ENCODE measurements at places on chromosomes 6 and 20.

- DNase-seq, result no peak
These were observed 32.8 kb downstream of the KIAA1755 start for GRCh38 chr20:38227420-38228360.

GRCh38 chr6:29011276-29011734, 6.2 kb upstream of the ZNF311 start:
- peak; percentile 65 for DNase-seq

- no peak for DNase-seq
These were observed 448 bp upstream of the RNF114 start for GRCh38 chr20:49935746-49936152.

- no peak for DNase-seq
These were observed 3.0 kb downstream of the SPINT4 start for GRCh38 chr20:45725134-45725533.

DNA sequence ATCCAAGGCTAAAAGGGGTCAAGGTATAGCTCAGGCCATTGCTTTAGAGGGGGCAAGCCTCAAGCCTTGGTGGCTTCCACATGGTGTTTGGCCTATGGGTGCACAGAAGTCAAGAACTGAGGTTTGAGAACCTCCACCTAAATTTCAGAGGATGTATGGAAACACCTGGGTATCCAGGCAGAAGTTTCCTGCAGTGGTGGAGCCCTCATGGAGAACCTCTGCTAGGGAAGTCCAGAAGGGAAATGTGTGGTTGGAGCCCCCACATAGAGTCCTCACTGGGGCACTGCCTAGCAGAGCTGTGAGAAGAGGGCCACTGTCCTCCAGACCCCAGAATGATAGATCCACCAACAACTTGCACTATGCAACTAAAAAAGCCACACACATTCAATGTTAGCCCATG, 678.7 kb upstream of the ADGRB3 start:
- no peak for DNase-seq

DNA sequence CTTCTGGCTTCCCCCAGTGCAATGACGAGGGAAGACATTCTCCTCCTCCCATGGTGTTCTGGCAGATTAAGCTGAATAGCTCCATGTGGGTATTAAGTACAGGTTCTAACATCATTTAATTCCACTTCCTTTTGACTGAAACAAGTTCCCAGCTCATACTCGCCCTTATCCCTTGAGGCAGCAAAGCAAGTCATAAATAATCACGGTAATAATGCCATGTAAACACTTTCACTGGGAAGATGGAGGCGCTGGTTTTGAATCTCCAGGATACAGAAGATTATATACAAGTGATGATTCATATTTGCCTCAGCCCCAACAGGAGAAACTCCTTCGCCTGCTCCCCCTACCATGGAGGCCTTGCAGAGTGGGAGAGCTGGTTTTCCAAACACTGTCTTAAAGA, 141.3 kb downstream of the PXDC1 start:
- peak; percentile 63 for DNase-seq

- DNase-seq, result peak; percentile 58
These were observed 216.8 kb upstream of the DTNBP1 start for GRCh38 chr6:15879371-15880261.

GRCh38 chr20:44733341-44734069, 12.2 kb upstream of the KCNK15 start:
- peak; percentile 80 for DNase-seq

- DNase-seq, result peak; percentile 66
These were observed 32.4 kb upstream of the RPP40 start for GRCh38 chr6:5036269-5036668.

GRCh38 chr6:35258858-35259193, 709 bp upstream of the ZNF76 start:
- DNase-seq, result no peak

GRCh38 chr6:71190809-71191208, 97.8 kb upstream of the OGFRL1 start:
- peak; percentile 59 for DNase-seq

- no peak for DNase-seq
These were observed 160.8 kb downstream of the TBXT start for GRCh38 chr6:166006900-166007301.

DNA sequence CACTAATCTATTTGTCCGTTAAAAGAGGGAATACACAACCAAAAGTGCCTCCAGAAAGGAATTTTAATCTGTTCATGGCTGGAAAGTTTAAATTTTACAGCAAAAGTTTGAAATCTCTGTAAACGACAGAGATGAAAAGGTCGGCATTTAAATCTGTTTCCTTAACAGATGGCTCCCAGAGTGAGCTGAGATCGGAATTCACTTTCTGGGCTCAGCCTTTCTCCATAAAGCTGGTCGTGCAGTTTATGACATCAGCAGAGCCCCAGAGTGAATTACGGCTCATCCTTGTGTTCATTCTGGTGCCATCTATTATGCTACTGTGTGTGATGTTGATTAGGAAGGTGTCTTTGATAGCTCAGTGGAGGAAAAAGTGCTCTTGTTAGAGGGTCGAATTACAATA, 117.6 kb upstream of the ZFP64 start:
- no peak for DNase-seq

GRCh38 chr6:71478834-71479541, 190.4 kb downstream of the OGFRL1 start:
- peak; percentile 97 for DNase-seq

DNA sequence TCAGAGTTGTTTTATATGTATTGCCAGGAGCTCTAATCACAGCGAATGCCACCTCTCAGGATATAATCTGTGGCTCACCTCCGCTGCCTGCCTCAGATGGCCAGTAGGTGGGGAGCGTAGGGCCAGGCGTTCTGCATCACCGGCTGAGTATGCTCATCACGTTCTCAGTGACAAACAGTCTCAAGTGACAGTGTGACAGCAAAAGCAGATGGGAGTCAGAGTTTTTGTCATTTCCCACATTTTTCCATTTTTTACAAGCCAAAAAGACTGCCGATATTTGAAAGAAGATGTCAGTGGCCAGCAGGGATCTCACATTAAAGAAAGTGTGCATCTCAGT, 208.7 kb downstream of the ALDH8A1 start:
- DNase-seq, result no peak

GRCh38 chr6:27183060-27183832, 64.3 kb upstream of the PRSS16 start:
- no peak for DNase-seq

DNA sequence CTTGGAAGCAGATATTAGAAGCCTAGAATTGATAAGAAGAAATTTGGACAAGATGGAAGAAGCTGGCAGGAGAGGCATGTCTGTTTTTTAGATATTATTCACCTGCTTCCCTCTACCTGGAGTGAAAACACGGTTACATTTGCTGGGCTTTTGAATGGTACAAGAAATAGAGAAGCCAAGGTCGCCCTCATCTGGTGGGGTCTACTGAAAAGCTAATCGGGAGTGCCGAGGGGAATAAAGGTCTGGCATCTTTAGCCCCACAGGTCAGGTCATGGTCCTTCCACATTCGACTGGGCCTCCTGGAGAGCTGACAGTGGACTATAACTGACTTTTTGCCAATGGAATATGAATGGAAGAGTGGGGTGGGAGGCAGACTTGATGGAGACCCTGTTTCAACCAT, 4.6 kb upstream of the C2 start:
- DNase-seq, result peak; percentile 12

DNA sequence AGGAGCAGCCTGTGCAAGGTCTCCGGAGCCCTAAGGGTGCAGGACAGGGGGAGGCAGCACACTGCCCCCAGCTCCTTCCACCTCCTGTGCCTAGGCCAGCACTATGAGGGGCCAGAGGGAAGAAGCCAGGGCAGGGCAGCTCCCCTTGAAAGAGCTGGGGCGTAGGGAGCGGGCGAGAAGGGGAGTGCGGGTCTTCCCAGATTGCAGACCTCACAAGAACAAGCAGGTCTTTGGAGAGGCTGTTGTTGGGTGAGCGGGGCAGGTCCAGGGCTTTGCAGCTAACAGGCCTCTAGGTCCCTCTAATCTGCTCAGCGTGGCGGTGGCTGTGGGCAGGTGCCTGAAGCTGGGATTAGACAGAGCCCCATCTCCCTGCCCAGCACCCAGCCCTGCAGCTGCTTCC, 22.4 kb upstream of the CST1 start:
- DNase-seq, result no peak

DNA sequence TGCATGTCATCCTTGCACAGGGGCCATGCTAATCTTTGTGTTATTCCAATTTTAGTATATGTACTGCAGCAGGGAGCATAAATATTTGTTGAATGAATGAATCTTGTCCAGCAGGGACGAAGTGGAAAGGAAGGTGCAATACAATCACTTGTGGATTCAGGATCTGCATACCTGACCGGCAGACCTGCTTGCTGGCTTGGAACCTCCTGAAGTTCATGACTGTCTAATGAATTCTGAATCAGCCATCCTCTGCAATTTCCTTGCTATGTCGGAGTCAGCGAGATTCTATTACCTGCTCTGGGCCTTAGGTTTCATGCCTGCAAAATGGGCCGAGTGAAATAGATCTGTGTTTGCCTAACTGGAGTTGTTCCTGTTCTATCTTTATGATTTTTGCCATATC, 17.4 kb upstream of the NCOA3 start:
- no peak for DNase-seq

DNA sequence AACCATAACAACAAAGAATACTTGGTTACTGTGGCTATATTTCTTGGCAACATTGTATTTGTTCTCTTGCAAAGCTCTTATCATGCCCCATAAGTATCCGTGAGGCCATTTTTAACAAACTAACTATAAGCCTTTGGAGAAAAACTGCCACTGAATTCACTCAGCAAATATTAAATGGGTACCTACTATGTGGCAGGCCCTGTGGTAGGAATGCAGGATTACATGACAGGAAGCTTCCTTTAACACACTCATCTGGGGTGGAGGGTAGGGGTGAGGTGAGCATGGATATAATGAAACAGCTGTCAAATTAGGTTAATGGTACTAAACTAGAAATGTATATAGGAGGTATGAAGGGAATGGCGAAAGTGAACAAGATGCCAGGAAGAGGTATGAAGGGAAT, 504.8 kb downstream of the MEI4 start:
- DNase-seq, result no peak
